ENCODE measurements at places on chromosomes 11 and 22.

GRCh38 chr11:121800731-121801393, 315.2 kb downstream of the BLID start:
- no peak for DNase-seq

DNA sequence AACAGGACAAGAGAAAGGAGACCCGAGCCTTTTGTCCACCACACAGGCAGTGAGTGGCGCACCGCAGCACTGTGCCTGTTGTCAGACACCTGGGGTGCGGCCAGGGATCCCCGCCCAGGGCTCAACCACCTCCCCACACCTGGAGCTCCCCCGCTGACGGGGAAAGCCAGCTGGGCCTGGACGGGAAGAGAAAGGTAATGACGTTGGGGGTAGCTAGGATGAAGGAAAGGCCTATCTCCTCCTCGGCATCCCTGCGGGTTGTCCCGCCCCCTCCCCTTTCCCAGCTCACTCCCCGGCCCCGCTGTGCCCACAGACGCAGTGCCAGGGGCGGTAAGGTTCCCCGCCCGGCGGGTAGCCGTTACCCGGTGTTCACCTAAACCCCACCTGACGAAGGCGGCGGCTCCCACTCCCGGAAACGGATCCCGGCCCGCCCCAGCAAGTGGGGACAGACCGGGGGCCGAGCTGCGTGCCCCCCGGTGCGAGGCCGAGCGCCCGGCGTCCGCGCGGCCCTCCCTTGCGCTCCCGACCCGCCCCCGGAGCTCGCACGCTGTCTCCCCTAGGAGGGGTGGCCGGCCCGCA, 495 bp downstream of the HYOU1 start:
- peak; percentile 29 for DNase-seq

DNA sequence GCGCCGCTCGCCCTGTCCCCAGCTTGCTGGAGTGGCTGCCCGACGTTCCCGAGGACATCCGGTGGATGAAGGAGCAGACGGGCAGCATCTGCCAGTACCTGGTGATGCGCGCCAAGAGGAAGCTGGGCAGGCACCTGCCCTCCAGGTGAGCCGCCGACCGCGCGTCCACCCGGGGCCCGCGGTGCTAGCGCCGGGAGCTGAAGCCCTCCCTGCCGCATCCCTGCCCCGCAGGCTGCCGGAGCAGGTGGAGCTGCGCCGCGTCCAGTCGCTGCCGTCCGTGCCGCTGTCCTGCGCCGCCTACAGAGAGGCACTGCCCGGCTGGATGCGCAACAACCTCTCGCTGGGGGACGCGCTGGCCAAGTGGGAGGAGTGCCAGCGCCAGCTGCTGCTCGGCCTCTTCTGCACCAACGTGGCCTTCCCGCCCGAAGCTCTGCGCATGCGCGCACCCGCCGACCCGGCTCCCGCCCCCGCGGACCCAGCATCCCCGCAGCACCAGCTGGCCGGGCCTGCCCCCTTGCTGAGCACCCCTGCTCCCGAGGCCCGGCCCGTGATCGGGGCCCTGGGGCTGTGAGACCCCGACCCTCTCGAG, 3.3 kb upstream of the CRACR2B start:
- DNase-seq = peak; percentile 74

DNA sequence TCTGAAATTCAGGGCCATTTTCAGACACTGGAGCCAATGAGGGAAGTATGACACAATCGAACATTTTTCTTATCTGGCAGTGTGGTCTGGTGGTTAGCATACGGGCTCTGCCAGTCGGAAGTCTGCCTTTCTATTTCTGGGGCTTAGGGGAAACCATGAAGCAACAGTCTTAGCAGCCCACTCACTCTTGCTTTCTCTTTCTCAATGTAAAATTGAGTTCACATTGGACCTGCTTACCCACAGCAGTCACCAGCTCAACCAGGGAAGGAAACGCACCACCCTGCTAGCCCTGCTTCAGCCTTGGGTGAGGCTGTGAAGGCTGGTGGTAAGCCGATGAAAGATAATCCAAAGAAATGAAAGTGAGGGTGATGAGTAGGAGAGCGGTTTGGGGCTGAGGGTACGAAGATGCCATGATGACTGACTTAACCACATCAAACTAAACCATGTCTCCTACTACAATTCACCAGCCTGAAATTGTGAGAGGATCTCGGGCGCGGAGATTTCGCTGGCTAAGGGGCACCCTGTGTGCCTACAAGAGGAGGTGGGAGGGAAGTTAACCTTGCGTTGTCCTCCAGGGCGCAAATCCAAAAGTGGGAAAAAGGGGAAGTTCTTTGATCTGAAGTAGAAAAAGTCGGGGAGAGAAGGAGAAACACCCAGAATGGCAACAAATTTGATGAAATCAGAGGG, 2.0 kb upstream of the LMO2 start:
- DNase-seq = no peak

DNA sequence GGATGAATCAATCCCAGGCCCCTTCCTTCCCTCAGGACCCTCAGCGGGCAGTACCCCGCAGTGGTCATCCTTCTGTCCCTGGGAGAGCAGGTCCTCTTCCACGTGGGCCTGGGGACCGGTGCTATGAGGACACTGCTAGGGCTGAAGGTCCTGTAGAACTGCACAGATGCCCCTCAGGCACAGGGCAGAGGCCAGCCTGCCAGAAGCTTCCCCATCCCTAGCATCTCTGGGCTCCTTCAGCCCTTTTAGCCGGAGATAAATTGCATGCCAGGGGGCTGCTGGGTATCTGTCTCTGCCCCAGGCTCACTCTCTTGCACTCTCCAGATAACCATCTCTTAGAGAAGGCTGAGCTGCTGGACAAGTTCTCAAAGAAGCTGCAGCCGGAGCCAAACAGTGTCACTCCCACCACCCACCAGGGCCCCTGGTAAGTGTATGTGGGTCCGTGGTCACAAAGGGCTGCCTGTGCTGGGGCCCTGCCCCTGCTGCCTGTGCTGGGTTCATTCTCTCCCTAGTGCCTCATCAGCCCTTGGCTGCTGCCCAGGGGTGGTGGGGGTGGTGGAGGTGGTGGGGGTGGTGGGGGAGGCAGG, 2.3 kb downstream of the ATG16L2 start:
- no peak for DNase-seq

DNA sequence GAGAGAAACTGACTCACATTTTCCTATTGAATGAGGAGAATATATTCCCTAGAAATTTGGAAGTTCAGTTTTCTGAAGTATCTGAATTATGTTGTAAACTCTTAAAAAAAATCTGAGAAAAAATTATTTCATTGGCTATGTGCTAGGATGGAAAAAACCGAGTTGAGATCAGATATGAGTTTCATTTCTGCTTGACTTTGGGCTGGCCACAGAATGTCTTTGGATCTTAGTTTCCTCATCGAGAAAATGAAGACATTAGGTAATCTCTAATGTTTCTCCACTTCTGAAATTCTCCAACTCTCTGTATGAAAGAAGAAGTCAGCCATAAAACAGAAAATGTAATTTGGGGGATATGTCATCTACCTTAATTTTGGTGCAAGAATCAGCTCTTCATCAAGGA, 28.8 kb downstream of the SLN start:
- DNase-seq = no peak

GRCh38 chr11:69131121-69131566, 24.6 kb upstream of the SMIM38 start:
- no peak for DNase-seq

GRCh38 chr22:34236527-34236926, 316.3 kb upstream of the LARGE1 start:
- no peak for DNase-seq

GRCh38 chr11:103929170-103929903, 107.1 kb upstream of the DDI1 start:
- DNase-seq = no peak

DNA sequence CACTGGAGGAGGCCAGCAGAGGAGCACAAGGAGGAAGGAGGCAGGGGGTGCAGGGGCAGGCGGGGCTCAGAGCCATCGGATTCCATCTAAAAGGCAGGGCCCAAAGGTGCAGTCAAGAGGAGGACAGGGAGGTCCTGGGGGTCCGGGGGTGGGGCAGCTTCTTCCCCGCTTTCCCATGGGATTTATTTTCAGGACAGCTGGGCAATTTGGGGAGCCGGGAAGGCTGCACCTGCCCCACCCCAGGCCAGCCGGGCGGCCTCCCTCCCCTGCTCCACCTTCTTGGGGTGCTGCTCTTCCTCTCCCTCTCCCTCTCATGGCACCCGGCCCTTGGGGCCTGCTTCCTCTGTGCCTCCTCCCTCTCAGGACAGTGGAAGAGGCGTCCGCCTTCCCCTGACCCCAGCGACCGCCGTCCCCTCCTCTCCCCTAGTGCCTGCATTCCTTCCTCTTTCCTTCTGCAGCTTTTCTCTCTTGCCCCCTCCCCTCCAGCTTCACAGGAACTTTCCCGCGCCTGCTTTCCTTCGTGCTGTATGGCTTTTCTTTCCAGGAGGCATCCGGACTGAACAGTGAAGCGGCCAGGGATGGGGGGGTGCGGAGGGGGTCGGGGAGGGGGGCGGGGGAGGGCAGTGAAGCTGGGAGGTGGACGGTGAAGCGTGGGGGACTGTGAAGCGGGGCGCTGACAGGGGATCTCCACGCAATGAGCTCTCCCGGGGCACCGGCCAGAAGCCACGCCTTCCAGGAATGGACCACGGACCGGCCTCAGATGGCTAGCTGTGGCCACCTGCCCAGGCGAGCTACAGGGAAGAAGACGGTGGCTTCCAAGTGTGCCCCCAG, 26.9 kb downstream of the APOBEC3H start:
- no peak for DNase-seq

DNA sequence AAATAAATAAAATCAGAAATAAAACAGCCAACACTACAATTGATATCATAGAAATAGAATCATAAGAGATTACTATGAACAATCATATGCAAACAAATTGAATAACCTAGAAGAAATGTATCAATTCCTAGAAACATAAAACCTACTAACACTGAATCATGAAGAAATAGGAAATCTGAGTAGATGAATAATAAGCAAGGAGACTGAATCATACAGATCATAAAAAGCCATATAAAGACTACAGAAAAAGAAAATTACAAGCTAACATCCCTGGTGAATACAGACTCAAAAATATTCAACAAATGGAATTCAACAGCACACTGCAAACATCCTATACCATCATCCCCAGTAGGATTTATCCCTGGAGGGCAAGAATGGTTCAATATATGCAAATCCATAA, 135.6 kb downstream of the SBF2 start:
- DNase-seq = no peak

Measured in NCI-H510A treated with DMSO at 0.1 percent for 48 hours (cell line).